ENCODE measurements at places on chromosomes 4 and X.

- no peak for DNase-seq
These were observed 55.7 kb upstream of the STIM2 start for GRCh38 chr4:26804925-26805324.

- DNase-seq = no peak
These were observed 542.8 kb downstream of the GRXCR1 start for GRCh38 chr4:43435291-43435690.

DNA sequence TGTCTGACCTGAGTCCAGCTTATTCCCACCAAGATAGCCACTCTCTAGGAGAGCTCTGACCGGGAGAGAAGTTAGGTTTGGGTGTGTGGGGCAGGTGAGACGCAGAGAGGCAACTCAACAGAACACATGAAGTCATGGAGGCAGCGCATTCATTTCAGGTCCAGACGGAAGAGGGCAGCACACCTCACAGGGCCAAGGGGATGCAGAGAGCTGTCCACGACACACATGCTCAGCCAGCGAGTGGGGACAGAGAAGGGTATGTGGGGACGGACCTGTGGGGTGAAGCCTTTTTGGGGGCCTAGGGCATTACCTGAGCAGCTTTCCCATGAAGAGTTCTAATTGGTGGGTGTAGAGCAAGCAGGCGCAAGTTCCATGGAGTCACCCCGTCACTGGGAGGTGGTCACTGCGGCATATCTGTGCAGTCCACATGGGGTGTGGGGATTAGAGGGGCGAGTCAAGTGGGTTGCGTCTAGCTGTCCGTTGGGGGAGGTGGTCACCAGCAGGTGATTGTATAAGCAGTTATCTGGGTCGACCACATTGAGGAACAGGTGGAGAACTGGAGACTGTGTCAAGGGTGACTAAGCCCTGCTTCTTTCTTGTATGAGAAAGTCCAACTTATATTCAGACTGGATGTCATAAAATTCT lies 24.3 kb upstream of the UXT start:
- DNase-seq = no peak

GRCh38 chrX:125198546-125198945 lies 121.1 kb upstream of the TEX13C start:
- DNase-seq = no peak

DNA sequence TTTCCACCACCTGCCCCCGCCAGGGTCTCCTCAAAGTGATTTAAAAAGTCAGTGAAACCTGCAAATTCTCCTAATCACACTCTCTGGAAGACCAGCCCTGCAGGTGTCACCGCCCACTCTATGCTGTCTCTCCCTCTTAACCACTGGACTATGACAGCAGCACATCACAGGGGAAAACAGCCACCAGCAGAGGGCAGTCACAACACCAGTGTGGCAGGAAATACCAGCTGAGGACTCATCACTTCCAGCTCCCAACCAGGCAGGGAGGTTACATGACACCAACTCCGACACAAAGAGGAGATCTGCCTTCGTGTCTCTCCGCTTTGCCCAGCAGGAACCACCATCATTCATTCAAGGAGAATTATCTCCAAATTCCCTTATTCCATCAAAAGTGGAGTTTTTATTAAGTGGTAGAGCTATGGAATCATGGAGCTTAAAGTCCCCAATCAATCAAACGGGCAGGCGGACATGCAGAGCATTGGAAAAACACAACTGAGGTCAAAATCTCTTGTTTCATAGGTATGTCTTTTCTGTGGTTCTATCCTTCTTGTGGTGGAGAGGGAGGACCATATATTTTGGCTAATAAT lies 91.3 kb downstream of the NSUN7 start:
- peak; percentile 76 for DNase-seq

- DNase-seq = no peak
These were observed 1863.6 kb downstream of the STIM2 start for GRCh38 chr4:28724239-28724638.
